ENCODE measurements at places on chromosomes 7 and 10. TPM values are rescaled to one million over a fixed set of nuclear protein-coding genes. Genes with fewer than 3 reads are reported as not detected.
A peak's percentile ranks its signal among the peaks of the same experiment; 100 is the strongest.

Gene MYH16
- not detected for total RNA-seq

Gene FAM24B
- 3.8 TPM for total RNA-seq

Gene CYP3A4
- not detected for total RNA-seq

Gene RNF148
- 2.2 TPM for total RNA-seq

Gene NPFFR1
- total RNA-seq: 0.09 TPM

- no peak overlapping the region for H3K27ac ChIP-seq
- no peaks in the 10 kb centered on the region for H3K27me3 ChIP-seq
- no peaks in the 10 kb centered on the region for H3K4me1 ChIP-seq
- no peak for DNase-seq
- no peak overlapping the region for H3K4me3 ChIP-seq
Observed at GRCh38 chr10:129433266-129433665, 33.8 kb upstream of the MGMT start.

GRCh38 chr7:1779445-1779844 is 109.4 kb downstream of the ELFN1 start:
- DNase-seq: no peak
- no peaks in the 10 kb centered on the region for H3K27me3 ChIP-seq
- H3K4me1 ChIP-seq: no peaks in the 10 kb centered on the region
- H3K27ac ChIP-seq: no peak overlapping the region
- H3K36me3 ChIP-seq: no peaks in the 10 kb centered on the region

DNA sequence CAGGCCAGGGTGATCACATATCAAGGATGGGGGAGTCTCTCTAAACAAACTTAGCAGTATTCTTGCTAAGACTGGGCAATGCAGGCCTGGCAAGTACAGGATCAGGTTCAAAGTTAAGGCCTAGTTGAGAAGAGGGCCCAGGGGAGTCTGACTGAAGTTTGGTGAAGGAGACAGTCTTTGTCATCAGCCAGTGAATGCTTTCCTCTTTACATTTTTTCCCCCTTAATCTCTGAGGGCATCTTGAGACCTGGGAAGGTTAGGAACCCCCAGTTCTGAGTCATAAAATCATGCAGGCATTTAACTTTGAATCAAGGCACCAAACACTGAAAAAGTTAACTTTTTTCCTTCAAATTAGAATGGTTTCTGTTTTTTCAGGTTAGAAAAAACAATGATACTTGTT is 311.5 kb downstream of the REEP3 start:
- H3K4me1 ChIP-seq: no peaks in the 10 kb centered on the region
- no peak overlapping the region for H3K27ac ChIP-seq
- H3K36me3 ChIP-seq: no peaks in the 10 kb centered on the region
- no peak overlapping the region for H3K4me3 ChIP-seq
- H3K27me3 ChIP-seq: no peaks in the 10 kb centered on the region

- no peaks in the 10 kb centered on the region for H3K4me1 ChIP-seq
- no peak for DNase-seq
- no peak overlapping the region for H3K4me3 ChIP-seq
Observed at GRCh38 chr7:123417580-123417979, 116.8 kb downstream of the IQUB start.

DNA sequence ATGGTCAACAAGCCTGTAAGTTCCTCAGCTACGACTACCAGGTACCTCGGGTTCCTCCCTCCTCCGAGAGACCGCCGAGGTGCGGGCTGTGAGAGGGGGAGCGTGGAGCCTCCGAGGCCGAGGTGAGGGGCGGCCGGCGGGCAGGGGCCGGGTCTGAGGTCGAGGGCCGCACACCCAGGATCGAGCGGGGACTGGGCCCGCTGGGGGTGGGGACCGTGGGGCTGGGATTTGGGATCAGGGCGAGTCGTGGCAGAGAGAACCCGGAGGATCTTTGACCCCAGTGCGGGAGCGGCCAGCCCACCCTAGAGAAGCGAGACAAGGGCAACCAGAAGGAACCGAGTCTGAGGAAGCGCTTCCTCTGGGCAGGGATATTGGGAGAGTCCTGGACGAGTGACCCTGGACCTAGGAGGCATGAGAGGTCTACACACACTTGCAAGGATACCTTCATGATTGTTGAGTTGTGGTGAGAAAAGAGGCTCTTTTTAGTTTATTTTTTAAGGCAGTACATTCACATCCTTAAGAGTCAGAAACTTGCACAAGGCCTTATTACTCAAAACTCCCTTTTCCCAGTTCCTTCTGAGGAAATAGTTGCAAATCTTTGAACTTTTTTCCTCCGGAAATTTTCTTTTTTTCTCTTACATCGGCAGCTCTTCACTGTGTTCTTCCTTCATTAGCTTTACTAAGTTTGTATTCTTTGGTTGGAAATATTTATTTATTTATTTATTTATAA is 395 bp downstream of the ZNF487 start:
- H3K4me3 ChIP-seq: peak overlapping the region; percentile 89
- H3K4me1 ChIP-seq: peaks cover 2% of the 10 kb centered on the region
- H3K36me3 ChIP-seq: no peaks in the 10 kb centered on the region
- no peaks in the 10 kb centered on the region for H3K27me3 ChIP-seq
- DNase-seq: no peak

DNA sequence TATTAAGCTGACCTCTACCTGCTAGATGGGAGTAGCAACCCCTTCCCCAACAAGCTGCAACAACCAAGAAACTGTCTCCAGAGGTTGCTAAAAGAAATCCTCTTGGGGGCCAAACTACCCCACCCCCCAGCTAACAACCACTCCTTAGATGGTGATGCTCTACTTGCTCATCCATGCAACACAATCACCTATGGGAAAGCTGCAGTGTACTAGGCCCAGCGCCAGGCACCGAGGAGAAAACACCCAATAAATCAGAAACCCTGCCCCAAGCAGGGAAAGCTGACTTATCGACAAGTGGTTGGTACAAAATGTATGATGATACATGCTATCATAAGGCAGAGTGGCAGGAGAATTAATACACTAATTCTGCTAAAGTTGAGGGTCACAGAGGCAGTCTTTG is 17.3 kb downstream of the SLC25A13 start:
- H3K4me1 ChIP-seq: peaks cover 5% of the 10 kb centered on the region
- no peak for DNase-seq
- H3K27me3 ChIP-seq: no peaks in the 10 kb centered on the region
- no peak overlapping the region for H3K27ac ChIP-seq
- H3K4me3 ChIP-seq: no peak overlapping the region

GRCh38 chr7:43877968-43878864 is 8.9 kb upstream of the MRPS24 start:
- DNase-seq: no peak
- peaks cover 49% of the 10 kb centered on the region for H3K36me3 ChIP-seq
- H3K4me1 ChIP-seq: no peaks in the 10 kb centered on the region
- H3K27ac ChIP-seq: no peak overlapping the region
- no peaks in the 10 kb centered on the region for H3K27me3 ChIP-seq

- H3K36me3 ChIP-seq: no peaks in the 10 kb centered on the region
- H3K27ac ChIP-seq: no peak overlapping the region
- no peaks in the 10 kb centered on the region for H3K27me3 ChIP-seq
- DNase-seq: no peak
- H3K4me1 ChIP-seq: no peaks in the 10 kb centered on the region
Observed at GRCh38 chr7:12130609-12131008, 80.5 kb upstream of the TMEM106B start.

DNA sequence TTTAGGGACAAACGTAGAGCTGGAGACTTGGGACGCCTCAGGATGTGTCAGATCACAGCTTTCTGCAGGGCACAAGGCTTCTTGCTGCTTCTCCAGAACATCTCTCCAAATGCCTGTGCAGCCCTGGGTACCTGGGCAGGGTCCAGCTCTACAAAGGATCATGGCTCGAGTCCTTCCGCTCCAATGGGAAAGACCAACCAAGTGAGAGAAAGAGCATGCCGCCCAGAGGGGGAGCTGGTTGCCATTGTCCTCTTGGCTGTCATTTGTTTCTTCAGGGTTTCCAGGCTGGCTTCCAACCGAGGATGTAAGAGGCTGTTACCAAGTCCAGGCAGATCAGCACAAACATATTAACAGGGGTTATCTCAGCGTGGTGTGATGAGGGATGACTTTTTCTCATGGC is 5.6 kb upstream of the LEP start:
- no peaks in the 10 kb centered on the region for H3K27me3 ChIP-seq

GRCh38 chr10:93576888-93577287 is 10.4 kb downstream of the FFAR4 start:
- no peaks in the 10 kb centered on the region for H3K4me1 ChIP-seq
- no peak overlapping the region for H3K27ac ChIP-seq
- H3K4me3 ChIP-seq: no peak overlapping the region
- DNase-seq: no peak

GRCh38 chr7:50665403-50666123 is 100.4 kb upstream of the DDC start:
- no peak for DNase-seq
- no peak overlapping the region for H3K4me3 ChIP-seq
- H3K27me3 ChIP-seq: no peaks in the 10 kb centered on the region
- no peak overlapping the region for H3K27ac ChIP-seq

- no peak for DNase-seq
- no peaks in the 10 kb centered on the region for H3K27me3 ChIP-seq
- no peak overlapping the region for H3K4me3 ChIP-seq
Observed at GRCh38 chr7:87231711-87232110, 12.2 kb upstream of the TMEM243 start.

- DNase-seq: no peak
- H3K27me3 ChIP-seq: no peaks in the 10 kb centered on the region
- no peaks in the 10 kb centered on the region for H3K4me1 ChIP-seq
- no peaks in the 10 kb centered on the region for H3K36me3 ChIP-seq
- H3K27ac ChIP-seq: no peak overlapping the region
Observed at GRCh38 chr7:42233171-42233570, 3.8 kb downstream of the GLI3 start.

DNA sequence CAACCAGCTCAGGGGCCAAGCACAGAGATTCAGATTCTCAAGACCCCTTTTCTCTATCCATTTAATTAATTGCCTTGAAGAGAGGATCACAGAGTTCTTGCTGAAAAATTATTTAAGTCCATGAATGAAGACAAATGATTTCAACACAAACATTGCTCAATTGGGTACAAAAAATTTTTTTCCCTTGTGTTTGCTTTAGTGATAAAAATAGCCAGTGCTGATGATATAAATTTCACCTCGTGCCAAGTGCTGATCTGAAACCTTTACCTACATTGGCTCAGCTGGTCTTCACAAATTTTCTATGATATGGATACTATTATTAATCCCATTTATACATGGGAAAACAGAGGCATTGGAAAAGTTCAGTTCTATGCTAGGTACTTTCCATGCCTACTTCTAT is 377.1 kb downstream of the NRG3 start:
- no peak overlapping the region for H3K4me3 ChIP-seq
- H3K4me1 ChIP-seq: no peaks in the 10 kb centered on the region
- H3K36me3 ChIP-seq: no peaks in the 10 kb centered on the region

- H3K36me3 ChIP-seq: no peaks in the 10 kb centered on the region
- H3K4me3 ChIP-seq: no peak overlapping the region
- H3K27me3 ChIP-seq: no peaks in the 10 kb centered on the region
- H3K27ac ChIP-seq: peak overlapping the region; percentile 95
Observed at GRCh38 chr7:116955340-116955739, 2.0 kb downstream of the ST7 start.

DNA sequence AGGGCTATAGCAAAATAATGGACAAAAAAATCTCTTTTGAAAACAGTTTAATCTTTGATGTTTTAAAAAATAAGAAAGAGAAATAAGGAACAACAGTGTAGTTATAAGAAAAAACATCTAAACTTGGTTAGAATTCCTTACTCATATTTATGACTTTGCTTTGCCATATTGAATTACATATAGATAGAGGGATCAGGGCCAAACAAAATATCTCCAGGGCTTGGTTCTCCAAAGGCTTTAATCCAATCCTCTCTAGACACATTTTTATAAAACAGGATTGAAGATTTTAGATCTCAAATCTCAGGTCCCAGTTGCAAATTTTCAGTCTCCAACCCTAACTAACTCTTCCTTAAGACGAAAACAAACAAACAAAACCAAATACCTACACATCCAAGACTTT is 72.6 kb upstream of the RHOBTB1 start:
- no peak overlapping the region for H3K27ac ChIP-seq
- H3K27me3 ChIP-seq: no peaks in the 10 kb centered on the region
- DNase-seq: no peak
- no peaks in the 10 kb centered on the region for H3K36me3 ChIP-seq
- H3K4me1 ChIP-seq: no peaks in the 10 kb centered on the region

- H3K27ac ChIP-seq: no peak overlapping the region
- H3K4me3 ChIP-seq: no peak overlapping the region
Observed at GRCh38 chr10:96208271-96208670, 63.1 kb downstream of the BLNK start.

GRCh38 chr10:105733924-105734323 is 1092.8 kb downstream of the SORCS3 start:
- H3K4me1 ChIP-seq: no peaks in the 10 kb centered on the region
- H3K27ac ChIP-seq: no peak overlapping the region

- no peak overlapping the region for H3K4me3 ChIP-seq
- H3K27ac ChIP-seq: no peak overlapping the region
- H3K27me3 ChIP-seq: no peaks in the 10 kb centered on the region
- H3K4me1 ChIP-seq: no peaks in the 10 kb centered on the region
- H3K36me3 ChIP-seq: no peaks in the 10 kb centered on the region
Observed at GRCh38 chr7:123492485-123492884, 41.9 kb downstream of the IQUB start.

GRCh38 chr10:11663763-11664555 is 52.5 kb upstream of the USP6NL start:
- no peaks in the 10 kb centered on the region for H3K27me3 ChIP-seq
- no peak overlapping the region for H3K4me3 ChIP-seq
- DNase-seq: no peak
- no peaks in the 10 kb centered on the region for H3K36me3 ChIP-seq
- no peak overlapping the region for H3K27ac ChIP-seq

GRCh38 chr7:107147464-107148393 is 21.1 kb upstream of the HBP1 start:
- no peaks in the 10 kb centered on the region for H3K4me1 ChIP-seq
- no peak overlapping the region for H3K4me3 ChIP-seq
- peak; percentile 32 for DNase-seq

- peak; percentile 92 for DNase-seq
- H3K4me3 ChIP-seq: no peak overlapping the region
- no peaks in the 10 kb centered on the region for H3K27me3 ChIP-seq
- no peak overlapping the region for H3K27ac ChIP-seq
- H3K4me1 ChIP-seq: peaks cover 10% of the 10 kb centered on the region
- no peaks in the 10 kb centered on the region for H3K36me3 ChIP-seq
Observed at GRCh38 chr10:72243822-72244437, 27.9 kb upstream of the ASCC1 start.

Data from kidney (tissue), 22 donors.